ENCODE measurements at places on chromosomes 16 and 17.
A peak's percentile ranks its signal among the peaks of the same experiment; 100 is the strongest.

GRCh38 chr17:41962768-41963434, 3.7 kb upstream of the CNP start:
- peak; percentile 92 for DNase-seq

- peak; percentile 99 for DNase-seq
These were observed at the start of gene PAM16 for GRCh38 chr16:4350787-4351659. TSS of gene PAM16 (minus strand) at chr16:4351321. CDS start at chr16:4351234, 87 bp downstream.

DNA sequence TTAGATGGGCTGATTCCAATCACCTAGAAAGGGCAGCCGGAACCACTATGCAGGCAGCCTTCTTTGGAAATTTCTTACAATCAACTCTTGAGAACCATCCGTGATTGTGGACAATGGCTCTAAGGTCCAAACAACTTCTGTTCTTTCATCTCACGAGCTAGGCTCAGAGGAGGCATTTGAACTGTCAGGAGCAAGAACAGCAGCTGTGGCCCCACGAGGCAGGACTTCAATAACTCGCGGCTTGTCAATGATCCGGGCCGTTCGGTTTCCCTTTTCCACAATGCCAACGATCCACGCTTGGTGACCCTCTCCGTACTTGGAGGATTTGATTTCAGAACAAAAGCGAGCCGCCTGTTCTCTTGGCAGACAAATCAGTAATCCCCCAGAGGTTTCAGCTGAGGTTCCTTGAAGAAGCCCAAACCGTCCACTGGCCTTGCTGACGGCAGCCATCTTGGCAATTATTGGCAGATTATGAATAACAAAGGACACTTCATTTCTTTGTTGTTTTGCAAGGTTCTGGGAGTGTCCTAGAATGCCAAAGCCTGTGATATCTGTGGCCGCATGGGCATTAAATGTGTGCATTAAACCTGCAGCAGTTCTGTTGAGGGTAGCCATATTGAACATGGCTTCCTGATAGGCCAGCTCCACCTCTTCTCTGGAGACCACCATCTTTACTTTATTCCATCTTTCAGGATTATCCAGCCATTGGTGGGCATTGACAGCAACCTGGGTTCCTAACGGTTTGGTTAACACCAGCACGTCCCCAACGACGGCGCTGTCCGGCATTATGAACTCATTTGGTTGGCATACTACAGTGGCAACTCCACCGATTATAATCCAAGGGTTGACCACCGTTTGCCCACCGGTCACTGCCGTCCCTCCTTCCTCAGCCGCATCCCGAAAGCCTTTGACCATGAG, 1.2 kb downstream of the SEPHS2 start:
- no peak for DNase-seq

- DNase-seq, result no peak
These were observed 26.2 kb upstream of the CCL1 start for GRCh38 chr17:34389126-34389750.

GRCh38 chr16:67311607-67312488, 14.7 kb downstream of the KCTD19 start:
- DNase-seq, result no peak

All from neural progenitor cell (in vitro differentiated cells).